Stimulated activated CD8-positive, alpha-beta memory T cell treated with anti-CD3 and anti-CD28 coated beads, Interleukin-2, amount 100 ng/mL, for 48 hours (primary cell): ENCODE measurements at places on chromosomes 4 and X.

- DNase-seq = no peak
Observed at GRCh38 chr4:96003951-96004740, 164.3 kb downstream of the PDHA2 start.

DNA sequence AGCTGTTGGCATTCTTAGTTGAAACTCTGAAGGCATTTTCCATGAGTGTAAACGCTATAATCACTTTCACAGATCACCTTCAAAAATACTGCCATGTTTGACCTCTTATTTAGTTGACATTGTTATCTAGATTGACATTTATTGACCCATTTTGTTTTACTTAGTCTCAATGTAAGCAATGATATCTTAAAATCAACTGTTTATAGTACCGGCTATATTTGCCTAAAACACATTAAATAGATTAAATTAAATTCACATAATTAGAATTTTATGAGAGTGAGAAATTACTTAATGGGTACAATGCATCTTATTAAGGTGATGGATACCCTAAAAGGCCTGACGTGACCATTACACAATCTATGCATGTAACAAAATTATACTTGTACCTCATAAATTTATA, 517.7 kb upstream of the FTHL17 start:
- DNase-seq = no peak

- no peak for DNase-seq
Observed at GRCh38 chrX:68343551-68343950, 89.7 kb downstream of the OPHN1 start.

- no peak for DNase-seq
Observed at GRCh38 chr4:21205821-21206531, 505.7 kb downstream of the PACRGL start.

- DNase-seq = no peak
Observed at GRCh38 chr4:35912174-35912573, 332.1 kb downstream of the ARAP2 start.

DNA sequence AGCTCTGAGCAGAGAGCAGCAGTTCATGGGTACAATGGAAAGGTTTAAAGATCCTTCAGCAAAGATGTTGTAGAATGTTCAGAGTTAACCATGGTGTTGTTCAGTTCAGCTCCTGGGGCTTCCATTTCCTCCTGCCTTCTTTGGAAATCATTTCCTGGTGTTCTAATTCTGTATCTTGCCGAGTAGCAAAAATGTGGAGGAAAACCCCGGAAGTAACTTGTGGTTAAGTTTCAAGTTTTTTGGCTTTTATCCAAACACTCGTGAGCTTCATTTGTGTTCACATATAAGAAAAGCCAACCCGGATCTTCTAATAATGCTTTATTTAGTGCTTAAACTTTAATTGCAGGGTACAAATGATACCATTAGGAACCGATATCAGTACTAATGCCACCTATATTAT, 33.6 kb upstream of the ARX start:
- DNase-seq = no peak

DNA sequence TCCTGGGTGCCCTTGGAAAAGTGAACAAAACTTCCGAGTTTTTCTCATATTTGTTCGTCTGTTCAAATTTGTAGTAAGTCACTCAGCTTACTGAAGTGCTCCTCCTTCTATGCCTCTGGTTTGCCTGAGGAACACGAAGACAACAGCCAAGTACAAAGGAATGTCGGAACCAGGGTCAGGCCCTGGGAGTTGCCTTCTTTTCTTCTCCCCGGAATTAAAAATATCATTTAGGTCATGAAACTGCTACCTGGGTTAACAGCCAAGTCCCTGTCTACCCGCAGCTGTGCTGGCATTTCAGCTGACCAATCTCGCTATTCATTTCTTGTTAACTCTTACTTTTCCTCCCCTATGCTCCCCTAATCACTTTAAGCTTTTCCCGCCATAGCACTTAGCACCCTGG, 137.6 kb upstream of the TEX13D start:
- no peak for DNase-seq

DNA sequence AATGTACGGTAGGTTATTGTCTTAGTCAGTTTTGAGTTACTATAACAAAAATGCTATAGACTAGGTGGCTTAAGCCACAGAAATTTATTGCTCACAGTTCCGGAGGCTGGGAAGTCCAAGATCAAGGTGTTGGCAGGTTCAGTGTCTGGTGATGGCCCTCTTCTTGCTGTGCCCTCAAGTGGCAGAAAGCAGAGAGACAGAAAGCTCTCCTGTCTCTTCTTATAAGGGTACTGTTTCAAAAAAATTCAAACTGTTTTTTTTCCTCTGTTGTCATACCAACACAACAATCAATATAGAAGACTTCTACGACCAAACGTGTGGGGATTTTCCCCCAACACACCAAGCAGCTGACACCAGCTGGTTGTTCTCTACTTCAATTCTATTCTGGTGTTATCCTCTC, 53.4 kb downstream of the ADGRG4 start:
- DNase-seq = no peak

GRCh38 chr4:112704322-112704721, 67.4 kb downstream of the LARP7 start:
- DNase-seq = no peak

DNA sequence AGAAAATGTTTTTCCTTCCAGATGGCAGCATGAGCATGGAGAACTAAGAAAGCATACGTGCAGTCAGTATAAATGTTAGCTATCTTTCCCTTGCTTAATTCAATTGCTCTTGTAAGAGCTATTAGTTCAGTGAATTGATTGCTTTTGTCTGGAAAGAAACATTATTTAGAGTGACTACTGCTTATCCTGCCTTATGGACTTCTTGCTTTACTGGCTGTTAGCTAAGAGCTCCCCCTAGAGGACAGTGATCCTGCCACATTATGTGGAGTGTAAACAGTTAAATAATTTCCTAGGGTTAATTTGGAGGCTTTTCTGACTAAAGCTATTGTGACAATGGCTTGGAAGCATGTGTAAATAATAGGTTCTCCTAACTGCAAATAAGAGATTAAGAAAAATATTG, 1402.4 kb downstream of the FAM133A start:
- DNase-seq = no peak

GRCh38 chrX:39749728-39750127, 348.0 kb downstream of the BCOR start:
- DNase-seq = no peak

DNA sequence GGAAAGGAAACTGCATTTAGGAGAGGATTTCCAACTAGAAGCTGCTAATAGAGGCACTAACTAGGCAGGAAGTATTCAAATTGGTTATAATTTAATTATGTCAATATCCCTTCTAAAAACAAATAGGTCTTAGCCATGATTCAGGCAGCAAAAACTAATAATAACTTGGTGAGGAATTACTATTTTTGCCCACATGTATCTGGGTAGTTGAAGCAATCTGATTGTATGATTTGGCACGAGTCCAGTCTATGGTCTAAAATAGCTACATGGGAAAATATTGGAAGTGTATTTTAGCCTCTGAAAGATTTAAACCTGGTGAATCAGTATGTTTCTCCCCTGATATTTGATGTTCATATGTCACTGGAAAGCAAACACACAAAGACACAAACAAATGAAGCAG, 62.2 kb downstream of the MFAP3L start:
- DNase-seq = no peak

GRCh38 chr4:11073621-11074051, 355.1 kb downstream of the HS3ST1 start:
- no peak for DNase-seq

DNA sequence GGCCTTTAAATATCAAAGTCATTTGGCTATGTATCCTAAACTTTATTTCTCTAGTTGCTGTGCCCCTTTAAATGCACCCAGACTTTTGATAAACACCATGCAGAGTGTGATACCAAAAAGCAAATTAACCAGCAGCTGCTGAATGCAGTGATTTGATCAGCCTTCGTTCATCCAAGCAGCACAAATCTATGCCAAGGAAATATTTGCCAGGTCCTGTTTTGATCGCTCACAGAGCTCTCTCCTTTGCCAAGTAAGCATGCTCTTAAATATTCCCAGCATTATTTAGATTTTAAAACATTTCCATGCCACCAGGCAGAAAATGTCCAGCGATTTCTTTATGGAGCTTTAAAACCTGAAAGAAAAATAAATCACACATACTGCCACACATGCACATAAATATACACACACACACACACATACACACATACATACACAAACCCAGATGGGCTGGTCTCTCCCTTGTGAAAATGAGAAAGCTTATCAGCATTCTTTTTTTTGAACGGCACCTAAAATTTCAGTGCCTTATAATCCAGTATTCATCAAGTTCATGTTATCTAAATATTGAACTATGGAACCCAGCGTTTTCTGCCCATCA, 35.7 kb downstream of the BTC start:
- no peak for DNase-seq

- DNase-seq = no peak
Observed at GRCh38 chr4:57219431-57219830, 109.2 kb upstream of the IGFBP7 start.

DNA sequence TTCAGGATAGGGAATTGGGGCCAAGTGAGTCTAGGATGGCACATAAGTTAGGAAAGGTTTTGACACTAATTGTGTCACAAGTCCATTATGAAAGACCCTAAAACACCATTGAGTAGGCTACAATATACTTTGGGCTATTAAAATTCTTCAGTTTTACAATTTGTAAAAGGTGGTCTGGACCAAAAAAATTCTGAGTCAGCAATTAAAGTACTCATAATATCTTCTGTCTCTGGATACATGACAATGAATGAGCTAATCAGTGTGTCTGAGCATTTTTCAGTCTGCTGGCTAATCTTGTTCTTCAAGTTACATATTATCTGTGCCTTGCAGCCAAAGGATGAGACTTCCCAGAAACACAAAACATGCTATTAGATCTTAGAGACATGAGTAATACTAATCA, 14.3 kb downstream of the ARMCX1 start:
- DNase-seq = no peak

- DNase-seq = peak; percentile 73
Observed at GRCh38 chrX:134807039-134807729, 148.9 kb upstream of the PLAC1 start.

GRCh38 chr4:30450474-30450873, 269.7 kb upstream of the PCDH7 start:
- no peak for DNase-seq

DNA sequence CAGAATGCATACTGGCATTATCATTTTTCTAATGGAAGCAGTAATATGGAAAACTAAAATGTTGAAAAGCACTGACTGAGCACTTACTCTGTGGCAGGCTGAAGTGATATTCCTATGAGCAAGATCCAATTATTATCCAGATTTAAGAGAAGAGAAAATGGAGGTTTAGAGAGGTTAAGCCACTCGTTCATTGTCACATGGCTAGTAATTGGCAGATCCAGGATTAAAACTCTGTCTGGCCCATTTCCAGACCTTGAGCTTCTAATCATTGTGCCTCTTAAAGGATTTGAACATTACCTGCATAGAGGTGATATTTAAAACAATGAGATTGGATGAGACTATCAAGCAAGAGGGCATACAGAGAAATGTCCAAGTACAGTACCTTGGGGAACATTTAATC, 80.6 kb downstream of the MFAP3L start:
- DNase-seq = no peak

DNA sequence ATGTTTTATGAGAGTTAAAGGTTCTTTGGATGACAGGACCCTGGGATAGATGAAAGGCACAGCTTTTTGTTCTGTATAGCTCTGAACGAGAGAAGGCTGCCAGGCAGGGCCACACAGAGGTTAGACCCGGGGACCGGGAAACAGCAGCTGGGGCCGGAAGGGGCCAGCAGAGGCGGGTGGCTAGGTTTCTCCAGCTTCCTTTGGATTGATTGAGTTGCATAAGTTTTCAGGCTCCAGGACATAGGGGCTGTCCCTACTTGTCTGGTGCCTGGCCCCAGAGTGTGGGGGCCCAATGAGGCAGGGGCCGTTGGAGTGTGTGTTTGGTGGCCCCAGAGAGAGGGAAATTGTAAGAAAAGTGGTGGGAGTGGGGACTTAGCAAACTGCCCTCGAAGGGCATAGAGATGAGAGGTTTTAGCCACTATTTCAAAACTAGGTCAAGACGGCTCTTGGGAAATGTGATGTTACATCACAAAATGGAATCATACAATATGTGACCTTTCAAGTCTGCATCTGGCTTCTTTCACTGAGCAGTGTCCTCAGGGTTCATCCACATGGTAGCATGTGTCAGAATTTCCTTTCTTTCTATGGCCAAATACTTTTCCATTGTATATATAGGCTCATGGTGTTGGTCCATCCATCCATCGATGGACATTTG, 3.7 kb downstream of the ZFP92 start:
- DNase-seq = no peak

DNA sequence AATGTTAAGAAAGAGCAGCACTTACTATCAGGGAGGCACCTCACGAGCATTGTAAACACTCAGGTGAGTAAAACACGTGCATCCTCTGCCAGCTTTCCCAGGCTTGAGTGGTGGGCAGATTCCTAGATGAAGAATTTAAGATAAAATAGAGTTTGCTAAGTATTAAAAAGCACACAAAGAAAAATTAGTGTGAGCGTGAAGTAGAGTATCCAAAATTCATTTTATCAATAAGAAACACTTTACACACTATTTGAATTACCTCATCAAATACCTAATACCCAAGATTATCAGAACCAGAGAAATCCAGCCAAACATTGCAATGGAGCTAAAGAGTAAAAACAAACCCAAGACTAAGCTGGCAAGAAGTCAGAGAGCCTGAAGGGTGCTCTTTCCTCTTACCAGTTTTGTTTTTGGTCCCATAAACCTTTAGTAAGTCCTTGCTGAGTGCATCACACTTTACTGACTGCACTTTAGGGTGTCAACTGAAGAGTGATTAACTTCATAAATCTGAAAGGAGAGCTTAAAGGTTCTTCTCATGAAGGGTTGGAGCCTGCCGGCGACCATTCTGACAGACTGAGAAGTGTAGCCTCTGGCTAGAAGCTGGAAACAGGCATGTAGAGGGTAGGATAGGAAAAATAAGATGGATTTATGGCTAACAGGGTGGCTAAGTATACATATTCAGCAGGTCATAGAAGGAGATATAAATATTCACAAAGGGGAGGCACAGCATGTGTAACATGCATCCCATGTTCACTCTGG, 151.1 kb downstream of the SLC7A11 start:
- no peak for DNase-seq

DNA sequence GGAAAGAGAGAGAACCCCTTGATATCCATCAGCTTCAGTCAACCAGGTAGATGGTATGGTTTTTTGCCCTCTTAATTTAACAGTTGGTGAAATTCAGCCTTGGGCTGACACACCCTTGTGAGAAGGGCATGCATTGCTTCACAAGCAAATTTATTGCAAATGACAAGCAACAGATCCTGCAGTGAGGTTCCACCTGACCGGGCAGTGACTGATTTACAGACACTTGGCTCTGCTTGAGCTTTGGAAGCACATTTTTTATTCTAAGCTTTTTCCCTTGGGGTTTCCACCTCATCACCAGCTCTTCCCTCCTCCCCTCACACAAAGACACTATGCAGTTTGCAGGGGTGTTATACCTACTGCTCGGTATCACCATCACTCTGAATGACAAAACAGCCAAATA, 28.3 kb upstream of the SERTM2 start:
- no peak for DNase-seq

GRCh38 chrX:13520936-13521335, 48.5 kb upstream of the EGFL6 start:
- no peak for DNase-seq
